ENCODE measurements at places on chromosomes 6 and 20.

- no peak for DNase-seq
Observed at GRCh38 chr6:43578748-43579147, 2.8 kb downstream of the POLH start.

GRCh38 chr6:37030599-37030998, 25.1 kb downstream of the FGD2 start:
- DNase-seq: no peak

DNA sequence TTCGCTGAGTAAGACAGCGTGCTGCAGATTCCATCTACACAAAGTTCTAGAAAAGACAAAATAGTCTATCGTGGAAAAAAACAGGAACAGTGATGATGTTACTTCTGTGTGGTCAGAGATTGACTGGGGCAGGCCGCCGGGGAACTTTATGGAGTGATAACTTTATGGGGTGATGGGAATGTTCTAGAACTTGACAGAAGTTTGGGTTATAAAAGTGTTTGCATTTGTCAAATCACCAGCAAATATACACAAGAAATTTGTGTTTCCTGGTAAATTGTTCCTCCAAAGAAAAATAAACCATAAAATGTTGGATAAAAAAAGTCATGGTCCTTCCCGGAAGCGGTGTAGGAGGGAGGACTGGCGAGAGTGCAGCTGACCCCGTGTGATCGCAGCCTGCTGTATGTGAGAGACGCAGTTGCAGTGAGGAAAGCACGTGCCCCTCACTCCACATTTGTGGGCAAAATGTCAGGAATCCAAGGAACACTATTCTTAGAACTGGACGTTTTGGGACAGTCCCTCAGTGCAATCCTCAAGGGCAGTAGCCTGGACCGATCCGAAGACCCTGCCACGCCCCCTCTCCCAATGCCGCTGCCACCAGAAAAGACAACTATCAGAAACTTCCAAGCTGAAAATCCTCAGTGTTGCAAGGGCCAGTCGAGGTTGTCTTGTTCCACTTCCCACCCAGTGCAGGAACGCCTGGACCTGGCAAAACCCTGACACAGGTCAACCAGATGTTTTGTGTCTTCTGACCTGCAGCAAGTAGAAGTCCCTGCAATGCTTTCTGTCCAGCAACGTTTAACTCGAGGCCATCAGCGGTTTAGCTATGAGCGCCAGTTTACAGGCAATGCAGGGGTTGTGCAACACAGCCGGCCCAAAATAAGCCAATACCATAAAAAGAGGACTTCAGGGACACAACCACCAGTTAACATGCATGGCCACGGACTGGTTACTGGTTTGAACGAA, 80.5 kb upstream of the QKI start:
- DNase-seq: no peak

GRCh38 chr20:9807136-9807535, 31.7 kb downstream of the PAK5 start:
- no peak for DNase-seq

DNA sequence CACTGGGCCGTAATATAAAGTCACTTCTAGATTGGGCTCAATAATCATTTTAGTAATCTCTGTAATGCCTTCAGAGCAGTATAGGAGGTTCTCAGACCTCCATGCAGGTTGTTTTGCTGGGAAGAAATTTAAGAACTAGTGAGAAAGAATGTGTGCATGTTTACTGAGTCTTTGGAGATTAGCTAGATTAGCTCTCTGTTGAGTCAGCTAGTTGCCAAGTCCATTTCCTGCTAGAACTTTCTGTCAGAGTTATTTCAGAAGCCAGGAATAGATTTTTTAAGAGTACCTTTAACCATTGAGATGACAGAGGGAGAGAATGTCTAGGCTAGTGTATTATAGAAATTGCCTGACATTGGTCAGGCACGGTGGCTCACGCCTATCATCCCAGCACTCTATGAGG, 33.3 kb downstream of the ORC3 start:
- no peak for DNase-seq

DNA sequence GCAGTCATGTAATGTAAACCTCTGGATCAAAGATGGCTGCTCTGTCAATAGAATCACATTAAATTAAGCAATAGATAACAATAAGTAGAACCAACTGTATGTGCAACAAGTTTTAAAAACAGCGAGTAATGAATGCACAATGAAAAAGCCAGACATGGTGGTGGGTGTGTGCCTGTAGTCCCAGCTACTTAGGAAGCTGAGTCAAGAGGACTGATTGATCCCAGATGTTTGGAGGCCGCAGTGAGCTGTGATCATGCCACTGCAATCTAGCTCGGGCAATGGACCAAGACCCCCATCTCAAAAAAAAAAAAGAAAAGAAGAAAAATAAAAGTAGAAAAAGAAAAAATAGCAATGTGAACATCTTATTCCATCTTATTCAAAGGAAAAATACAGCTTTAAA, 558.7 kb upstream of the MMS22L start:
- DNase-seq: no peak

Data from NCI-H1417 treated with DMSO at 0.1 percent for 48 hours (cell line).